ENCODE measurements at places on chromosomes 3 and 15.

- DNase-seq, result no peak
Measured at GRCh38 chr3:170513642-170514041, 72.2 kb downstream of the SLC7A14 start.

- DNase-seq, result no peak
Measured at GRCh38 chr3:150274372-150274771, 133.7 kb upstream of the TSC22D2 start.

GRCh38 chr15:70248116-70249025 lies 150.7 kb upstream of the TLE3 start:
- no peak for DNase-seq

GRCh38 chr3:56133423-56133822 lies 334.8 kb downstream of the ERC2 start:
- no peak for DNase-seq

DNA sequence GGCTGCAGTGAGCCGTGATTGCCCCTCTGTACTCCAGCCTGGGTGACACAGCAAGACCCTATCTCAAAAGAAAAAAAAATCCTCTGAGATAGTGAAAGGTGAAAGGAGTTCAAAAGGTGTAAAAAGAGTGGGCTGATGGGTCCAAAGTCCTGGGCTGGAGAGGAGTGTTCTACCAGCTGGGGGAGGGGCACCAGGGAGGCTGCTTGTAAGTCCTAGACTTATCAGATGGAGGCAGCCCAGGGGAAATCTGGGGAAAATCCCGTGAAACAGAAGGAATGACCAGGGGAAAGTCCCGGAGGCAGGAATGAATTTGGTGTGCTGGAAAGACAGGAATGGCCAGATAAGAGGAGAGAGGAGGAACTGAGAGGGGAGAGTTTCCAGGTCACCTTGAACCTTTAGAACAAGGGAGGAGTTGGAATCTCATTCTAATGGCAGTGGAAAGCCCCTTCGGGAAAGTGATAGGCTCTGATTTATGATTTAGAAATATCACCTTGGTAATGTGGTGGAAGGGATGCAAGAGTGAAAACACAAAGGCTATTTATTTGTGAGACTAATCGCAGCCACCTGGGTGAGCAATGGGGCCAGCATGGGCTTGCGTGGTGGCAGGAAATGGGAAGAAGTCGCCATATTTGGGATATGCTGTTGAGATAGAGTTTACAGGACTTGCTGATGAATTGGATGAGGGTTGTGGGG lies 23.4 kb upstream of the PPP4R2 start:
- DNase-seq, result no peak
